ENCODE measurements at places on chromosomes 6 and 20. TPM values are rescaled to one million over a fixed set of nuclear protein-coding genes. Genes with fewer than 3 reads are reported as not detected.

DEFB132 gene
- not detected for total RNA-seq

BFSP1 gene
- 3.2 TPM for total RNA-seq

PSMB8 gene
- 401 TPM for total RNA-seq

DNA sequence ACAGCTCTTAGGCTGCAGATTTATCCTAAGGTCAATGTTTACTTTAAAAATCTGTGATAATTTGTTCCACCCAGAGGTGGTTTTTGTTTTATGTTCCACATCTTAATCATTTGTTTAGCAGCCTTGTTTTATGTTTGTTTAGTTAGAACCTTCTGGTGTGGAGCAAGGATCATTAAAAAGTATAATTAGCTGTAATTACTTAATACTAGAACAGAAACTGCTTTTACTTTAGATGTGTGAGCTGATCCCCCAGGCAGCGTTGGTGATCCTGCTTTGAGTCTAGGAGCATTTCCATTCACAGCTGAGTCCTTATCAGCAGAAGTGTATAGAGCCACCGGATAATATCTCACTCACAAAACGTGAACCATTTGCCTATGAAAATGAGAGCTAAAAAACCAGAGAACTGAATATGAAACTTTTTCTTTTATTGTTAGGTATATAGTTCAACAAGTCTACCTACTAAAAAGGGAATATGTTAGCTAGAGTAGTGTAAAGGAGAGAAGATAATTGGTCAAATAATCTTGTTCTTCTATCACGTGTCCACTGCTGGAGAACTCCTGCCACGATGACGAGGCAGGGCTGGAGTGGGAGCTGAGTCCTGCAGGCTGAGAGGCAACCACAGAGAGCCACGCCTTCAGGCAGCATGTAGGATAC is 78.5 kb downstream of the TRMT11 start:
- no peak for DNase-seq

DNA sequence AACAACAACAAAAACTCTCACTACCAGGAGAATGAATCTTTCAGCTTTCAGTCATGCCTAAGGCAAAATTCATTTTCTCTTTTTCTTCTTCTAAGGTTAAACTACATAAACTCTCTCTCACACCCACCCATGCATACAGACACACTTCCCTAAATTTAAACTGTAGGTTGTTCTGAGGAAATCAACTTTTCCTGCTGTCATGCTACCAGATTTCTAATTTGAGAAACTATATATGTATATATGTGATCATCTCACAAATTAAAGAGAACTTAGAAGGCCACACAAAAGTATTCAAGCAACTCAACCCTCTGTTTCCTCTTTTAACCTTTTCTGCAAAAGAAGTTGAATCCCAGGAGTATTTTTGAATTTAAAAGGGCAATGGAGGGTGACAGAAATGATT is 532.5 kb downstream of the KIF16B start:
- no peak for DNase-seq

DNA sequence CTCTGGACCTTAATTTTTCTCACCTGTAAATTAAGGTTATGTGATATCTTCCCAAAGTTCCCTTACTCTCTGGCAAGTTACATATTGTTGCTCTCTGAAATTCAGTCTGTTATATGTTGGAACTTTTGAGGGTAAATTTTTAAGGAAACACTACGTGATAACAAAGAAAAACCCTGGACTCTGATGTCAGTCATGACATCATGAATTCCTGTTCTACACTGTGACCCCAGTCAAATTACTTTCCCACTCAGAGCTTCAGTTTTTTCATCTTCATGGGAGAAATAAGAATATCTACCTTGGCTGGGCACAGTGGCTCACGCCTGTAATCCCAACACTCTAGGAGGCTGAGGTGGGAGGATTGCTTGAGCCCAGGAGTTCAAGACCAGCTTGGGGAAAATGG is 164.6 kb upstream of the RALGAPA2 start:
- DNase-seq = no peak

DNA sequence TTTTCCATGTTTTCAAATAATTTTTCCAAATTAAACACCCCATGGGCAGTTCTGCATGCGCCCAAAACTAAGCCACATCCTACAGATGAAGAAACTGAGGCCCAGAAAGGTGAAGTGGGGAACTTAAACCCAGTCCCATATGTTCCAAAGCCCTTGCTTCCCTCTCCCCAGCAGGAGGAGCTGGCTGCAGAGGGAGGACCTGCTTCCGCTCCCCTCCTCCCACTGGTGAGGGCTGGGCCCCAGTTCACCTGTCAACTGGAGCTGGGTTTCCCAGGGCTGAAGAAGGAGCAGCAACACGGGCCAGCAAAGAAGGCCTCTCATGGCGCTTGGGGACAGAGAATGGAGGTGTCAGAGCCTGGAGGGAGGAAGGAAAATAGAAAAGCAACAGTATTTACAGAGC is 1.4 kb upstream of the RBPJL start:
- DNase-seq = no peak

DNA sequence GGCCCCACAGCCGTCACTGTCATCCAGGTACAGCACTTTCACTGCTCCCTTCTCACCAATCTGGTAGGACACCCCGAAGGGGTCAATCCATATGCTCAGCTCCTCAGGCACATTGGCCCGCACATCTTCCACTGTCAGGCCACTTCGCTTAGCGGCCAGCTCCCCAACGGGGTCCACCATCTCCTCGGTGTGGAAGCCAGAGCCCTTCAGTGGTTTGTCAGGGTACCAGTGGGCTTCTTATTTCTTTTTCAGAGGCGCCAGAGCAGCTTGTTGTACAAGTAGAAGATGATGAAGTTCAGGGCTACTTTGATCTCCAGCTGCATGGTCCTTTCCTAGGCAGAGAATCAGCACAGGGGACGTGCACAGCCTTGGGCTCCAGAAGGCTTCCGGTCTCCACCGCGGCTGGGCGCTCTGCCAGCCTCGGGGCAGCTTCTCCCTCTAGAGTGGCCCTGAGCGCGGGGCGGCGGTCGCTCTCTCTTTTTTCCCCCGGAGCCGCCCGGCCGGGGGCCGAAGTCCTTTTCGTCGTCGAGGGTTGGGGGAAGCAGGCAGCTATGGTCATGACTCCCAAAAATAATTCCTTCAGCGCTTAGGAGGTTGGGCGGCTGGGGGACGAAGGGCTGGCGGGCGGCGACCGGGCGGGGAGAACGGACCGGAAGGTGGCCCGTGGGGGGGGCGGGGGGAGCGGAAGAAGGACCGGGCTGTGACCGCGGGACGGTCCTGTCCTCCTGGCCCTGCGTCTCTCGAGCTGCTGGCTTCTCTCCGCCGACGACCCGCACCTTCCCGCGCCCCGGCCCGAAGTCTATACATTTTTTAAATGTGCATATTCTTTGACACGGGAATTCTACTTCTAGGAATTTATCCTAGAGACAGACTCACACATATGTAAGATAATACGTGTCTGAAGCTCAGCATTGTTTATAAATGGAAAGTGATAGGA is 6.5 kb upstream of the ZSCAN9 start:
- peak; percentile 28 for DNase-seq

Data from activated CD4-positive, alpha-beta memory T cell treated with anti-CD3 and anti-CD28 coated beads, Interleukin-2, amount 10 ng/mL, durations not matched to agents 7 days and 5 days (primary cell).